Urinary bladder (tissue), 4 donors: ENCODE measurements at places on chromosomes 1 and 21. TPM values are rescaled to one million over a fixed set of nuclear protein-coding genes. Genes with fewer than 3 reads are reported as not detected.

The NTMT2 gene
- total RNA-seq: 0.48 TPM

The PLA2G2F gene
- total RNA-seq: 1.3 TPM

The UQCRHL gene
- 2.9 TPM for total RNA-seq

The GPR161 gene
- total RNA-seq: 20.5 TPM

The OR6N1 gene
- not detected for total RNA-seq

The SERTAD4 gene
- total RNA-seq: 6.9 TPM

The CDK18 gene
- total RNA-seq: 3.5 TPM

The KLHDC8A gene
- 3.0 TPM for total RNA-seq

The CLCA2 gene
- 5.0 TPM for total RNA-seq

The LCE3E gene
- total RNA-seq: not detected

The TRIM67 gene
- 0.42 TPM for total RNA-seq

The LCE2C gene
- total RNA-seq: not detected

The ACBD6 gene
- 51.0 TPM for total RNA-seq

The OR2T29 gene
- total RNA-seq: not detected

The KIF14 gene
- total RNA-seq: 8.5 TPM

The PYHIN1 gene
- total RNA-seq: 0.69 TPM

The CCDC190 gene
- 0.26 TPM for total RNA-seq

The GUCA2B gene
- not detected for total RNA-seq

The ADORA1 gene
- 1.4 TPM for total RNA-seq

The MPL gene
- total RNA-seq: not detected

The PGLYRP4 gene
- total RNA-seq: not detected

The GJA8 gene
- not detected for total RNA-seq

The NBL1 gene
- total RNA-seq: 59.3 TPM

The DTL gene
- 20.7 TPM for total RNA-seq

The AMPD1 gene
- total RNA-seq: 1.9 TPM

The S100A5 gene
- total RNA-seq: not detected

The SPRR2A gene
- not detected for total RNA-seq

The AIM2 gene
- total RNA-seq: 3.0 TPM

The OXCT2 gene
- 0.90 TPM for total RNA-seq

The SPRR1A gene
- not detected for total RNA-seq

The HNRNPU gene
- total RNA-seq: 440 TPM

The FAM167B gene
- 2.5 TPM for total RNA-seq

The WARS2 gene
- 29.3 TPM for total RNA-seq

The ATP5PB gene
- total RNA-seq: 342 TPM

The LHX8 gene
- total RNA-seq: 1.6 TPM

The C1orf216 gene
- 12.0 TPM for total RNA-seq

The TCHH gene
- total RNA-seq: not detected

The DNASE2B gene
- not detected for total RNA-seq

The REN gene
- total RNA-seq: 0.26 TPM

The C21orf91 gene
- 24.5 TPM for total RNA-seq

The S100A7 gene
- not detected for total RNA-seq

The FLVCR1 gene
- total RNA-seq: 25.2 TPM

The DFFB gene
- total RNA-seq: 8.5 TPM

The DCDC2B gene
- not detected for total RNA-seq

The VAMP4 gene
- 20.9 TPM for total RNA-seq

The HSD11B1 gene
- 1.2 TPM for total RNA-seq

The GSTM1 gene
- not detected for total RNA-seq

The RGS1 gene
- 51.2 TPM for total RNA-seq

The TEDDM1 gene
- total RNA-seq: not detected

The SELENBP1 gene
- 32.9 TPM for total RNA-seq

The VANGL2 gene
- total RNA-seq: 4.1 TPM
